GM23338 (cell line): ENCODE measurements at places on chromosomes 4 and X. TPM values are rescaled to one million over a fixed set of nuclear protein-coding genes. Genes with fewer than 3 reads are reported as not detected.

The FBXW7 gene
- polyA plus RNA-seq, result 22.0 and 25.8 TPM in 2 replicates

The MAN2B2 gene
- 1.6 and 2.1 TPM in 2 replicates for polyA plus RNA-seq

The EXOC1L gene
- not detected in 2 replicates for polyA plus RNA-seq

The ADH6 gene
- polyA plus RNA-seq, result 0.40 and 0.58 TPM in 2 replicates

The XAGE1A gene
- not detected in 2 replicates for polyA plus RNA-seq

The DSPP gene
- polyA plus RNA-seq, result 0.05 and 0.08 TPM in 2 replicates

The LAP3 gene
- 23.6 and 28.6 TPM in 2 replicates for polyA plus RNA-seq

The PPM1K gene
- polyA plus RNA-seq, result 9.1 and 11.1 TPM in 2 replicates

The NAP1L3 gene
- polyA plus RNA-seq, result 45.6 and 47.9 TPM in 2 replicates

The PPP1R2C gene
- not detected in 2 replicates for polyA plus RNA-seq

The MSX1 gene
- polyA plus RNA-seq, result 0.40 and 0.61 TPM in 2 replicates

The FAM241A gene
- polyA plus RNA-seq, result 0.58 and 0.66 TPM in 2 replicates

The WAS gene
- 0.12 and 0.32 TPM in 2 replicates for polyA plus RNA-seq

The HGFAC gene
- polyA plus RNA-seq, result not detected in 2 replicates

The SUPT20HL1 gene
- polyA plus RNA-seq, result not detected in 2 replicates

The C4orf50 gene
- polyA plus RNA-seq, result 0.06 TPM in 1 of 2 replicates, not detected in the other

The SYTL5 gene
- 0.23 and 0.24 TPM in 2 replicates for polyA plus RNA-seq

The MEPE gene
- not detected in 2 replicates for polyA plus RNA-seq

The CDKN2AIP gene
- 12.9 and 15.2 TPM in 2 replicates for polyA plus RNA-seq

The MAGEA8 gene
- polyA plus RNA-seq, result not detected in 2 replicates

The KLHL4 gene
- 1.8 and 2.0 TPM in 2 replicates for polyA plus RNA-seq

The FANCB gene
- polyA plus RNA-seq, result 14.3 and 16.2 TPM in 2 replicates

The GATA1 gene
- polyA plus RNA-seq, result not detected in 2 replicates

The NEIL3 gene
- polyA plus RNA-seq, result 9.5 and 11.8 TPM in 2 replicates

The BEND4 gene
- 13.0 and 13.5 TPM in 2 replicates for polyA plus RNA-seq

The USP27X gene
- polyA plus RNA-seq, result 1.1 and 1.3 TPM in 2 replicates

The STOX2 gene
- 19.0 and 20.6 TPM in 2 replicates for polyA plus RNA-seq

The HAUS7 gene
- polyA plus RNA-seq, result 77.9 and 78.8 TPM in 2 replicates

The OTC gene
- polyA plus RNA-seq, result not detected in 2 replicates

The TCEAL6 gene
- polyA plus RNA-seq, result 1.2 and 2.2 TPM in 2 replicates

The CT45A1 gene
- not detected in 2 replicates for polyA plus RNA-seq

The RTL3 gene
- polyA plus RNA-seq, result not detected in 2 replicates

The CT45A3 gene
- not detected in 2 replicates for polyA plus RNA-seq

The MAGEC3 gene
- polyA plus RNA-seq, result 0.21 TPM in 1 of 2 replicates, not detected in the other

The RNF175 gene
- 4.8 and 4.9 TPM in 2 replicates for polyA plus RNA-seq

The PJA1 gene
- 20.7 and 25.2 TPM in 2 replicates for polyA plus RNA-seq

The TACR3 gene
- 0.70 and 0.76 TPM in 2 replicates for polyA plus RNA-seq

The CSAG1 gene
- 0.27 TPM in 1 of 2 replicates, not detected in the other for polyA plus RNA-seq

The SPATA4 gene
- polyA plus RNA-seq, result not detected in 2 replicates

The SOX3 gene
- 9.8 and 10.3 TPM in 2 replicates for polyA plus RNA-seq

The HMGB3 gene
- polyA plus RNA-seq, result 630 and 633 TPM in 2 replicates

The PNMA3 gene
- polyA plus RNA-seq, result 2.5 and 3.4 TPM in 2 replicates

The USP17L20 gene
- polyA plus RNA-seq, result not detected in 2 replicates

The MCTS1 gene
- 55.9 and 58.2 TPM in 2 replicates for polyA plus RNA-seq

The CNKSR2 gene
- 10.9 and 13.9 TPM in 2 replicates for polyA plus RNA-seq

The SYAP1 gene
- 46.7 and 48.3 TPM in 2 replicates for polyA plus RNA-seq

The MUC7 gene
- not detected in 2 replicates for polyA plus RNA-seq

The IQCM gene
- polyA plus RNA-seq, result 0.24 TPM in 1 of 2 replicates, not detected in the other

The AKAP4 gene
- not detected in 2 replicates for polyA plus RNA-seq

The TENT5D gene
- polyA plus RNA-seq, result not detected in 2 replicates

The POLN gene
- polyA plus RNA-seq, result 1.8 and 4.0 TPM in 2 replicates

The ABHD18 gene
- polyA plus RNA-seq, result 7.1 and 7.2 TPM in 2 replicates

The SLC2A9 gene
- polyA plus RNA-seq, result 0.17 and 0.40 TPM in 2 replicates

The HHIP gene
- polyA plus RNA-seq, result 4.2 and 5.9 TPM in 2 replicates
